ENCODE measurements at places on chromosomes 6 and 20.

GRCh38 chr6:104711371-104711770, 148.3 kb downstream of the HACE1 start:
- peak; percentile 19 for DNase-seq

DNA sequence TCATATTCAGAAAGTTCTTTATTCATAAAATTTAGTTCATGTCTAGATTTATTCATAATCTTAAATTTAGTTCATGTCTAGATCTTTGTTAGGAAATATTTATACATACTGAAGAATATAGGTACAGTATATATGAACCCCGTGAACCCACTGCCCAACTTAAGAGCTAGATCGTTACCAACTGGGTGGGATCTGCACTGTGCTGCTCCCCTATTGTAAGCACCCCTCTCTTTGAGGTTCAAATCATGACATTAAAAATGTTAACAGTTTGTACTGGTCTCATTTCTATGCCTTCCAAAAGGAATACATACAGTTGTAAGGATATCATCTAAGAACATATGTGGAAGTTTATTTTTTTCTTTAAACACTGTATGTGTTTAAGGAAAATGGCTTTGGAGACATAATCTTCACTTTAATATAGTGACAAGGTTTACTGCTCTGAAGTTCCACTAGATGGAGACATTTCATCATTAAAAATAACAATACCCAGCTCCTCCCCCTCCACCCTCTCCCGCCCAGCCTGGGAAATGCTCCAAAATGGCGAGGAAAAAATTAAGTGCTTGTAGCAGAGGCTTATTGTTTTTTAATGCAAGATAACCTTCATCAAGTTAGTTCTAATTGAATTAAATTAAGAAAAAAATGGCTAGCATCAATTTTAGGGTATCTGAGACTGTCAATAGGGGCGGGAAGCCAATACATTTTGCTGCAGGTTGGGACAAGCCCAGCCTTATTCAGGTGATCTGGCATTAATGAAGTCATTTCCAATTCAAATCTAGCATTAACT, 104.1 kb upstream of the TRAF3IP2 start:
- peak; percentile 46 for DNase-seq

GRCh38 chr20:19018881-19019280, 193.6 kb upstream of the SLC24A3 start:
- DNase-seq, result no peak

DNA sequence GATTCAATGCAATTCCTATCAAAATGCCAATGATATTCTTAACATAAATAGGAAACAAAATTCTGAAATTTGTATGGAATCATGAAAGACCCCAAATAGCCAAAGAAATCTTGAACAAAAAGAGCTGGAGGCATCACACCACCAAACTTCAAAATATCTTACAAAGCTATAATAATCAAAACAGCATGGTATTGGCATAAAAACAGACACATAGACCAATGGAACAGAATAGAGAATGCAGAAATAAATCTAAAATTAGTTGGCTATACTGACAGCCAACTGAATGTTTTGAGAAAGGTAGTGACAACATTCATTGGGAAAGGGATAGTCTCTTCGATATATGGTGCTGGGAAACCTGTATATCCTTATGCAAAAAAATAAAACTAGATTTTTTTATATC, 121.9 kb upstream of the ASCC3 start:
- no peak for DNase-seq

DNA sequence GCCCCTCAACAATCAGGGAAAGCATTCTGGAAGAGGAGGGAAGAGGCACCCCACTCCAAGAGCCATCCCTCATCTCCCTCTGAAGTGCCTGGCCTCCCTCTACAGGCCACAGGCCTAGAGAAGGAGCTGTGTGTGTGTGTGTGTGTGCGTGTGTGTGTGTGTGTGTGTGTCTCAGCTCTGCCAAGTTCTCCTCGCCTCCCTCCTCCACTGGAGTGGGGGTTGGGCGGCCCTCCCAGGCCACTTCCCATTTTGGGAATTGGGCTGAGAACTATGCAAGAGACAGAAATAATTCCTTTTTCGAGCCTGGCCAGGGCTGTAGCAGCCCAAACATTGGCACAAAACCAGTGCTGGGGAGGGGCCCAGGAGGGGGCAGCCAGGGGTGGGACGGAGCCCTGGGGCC, 35.7 kb downstream of the KCNB1 start:
- DNase-seq, result peak; percentile 6

All from fibroblast of skin of left biceps (primary cell).